T follicular helper cell (primary cell): ENCODE measurements at places on chromosomes 3 and 15.

GRCh38 chr3:137669519-137670060 is 94.5 kb upstream of the SOX14 start:
- DNase-seq: no peak

GRCh38 chr3:124785973-124786372 is 55.7 kb downstream of the UMPS start:
- DNase-seq: no peak

- no peak for DNase-seq
Observed at GRCh38 chr3:161426758-161427157, 55.4 kb upstream of the SPTSSB start.

GRCh38 chr3:145251311-145251710 is 909.7 kb downstream of the PLOD2 start:
- DNase-seq: no peak

- no peak for DNase-seq
Observed at GRCh38 chr3:147737376-147737775, 328.2 kb downstream of the ZIC1 start.

DNA sequence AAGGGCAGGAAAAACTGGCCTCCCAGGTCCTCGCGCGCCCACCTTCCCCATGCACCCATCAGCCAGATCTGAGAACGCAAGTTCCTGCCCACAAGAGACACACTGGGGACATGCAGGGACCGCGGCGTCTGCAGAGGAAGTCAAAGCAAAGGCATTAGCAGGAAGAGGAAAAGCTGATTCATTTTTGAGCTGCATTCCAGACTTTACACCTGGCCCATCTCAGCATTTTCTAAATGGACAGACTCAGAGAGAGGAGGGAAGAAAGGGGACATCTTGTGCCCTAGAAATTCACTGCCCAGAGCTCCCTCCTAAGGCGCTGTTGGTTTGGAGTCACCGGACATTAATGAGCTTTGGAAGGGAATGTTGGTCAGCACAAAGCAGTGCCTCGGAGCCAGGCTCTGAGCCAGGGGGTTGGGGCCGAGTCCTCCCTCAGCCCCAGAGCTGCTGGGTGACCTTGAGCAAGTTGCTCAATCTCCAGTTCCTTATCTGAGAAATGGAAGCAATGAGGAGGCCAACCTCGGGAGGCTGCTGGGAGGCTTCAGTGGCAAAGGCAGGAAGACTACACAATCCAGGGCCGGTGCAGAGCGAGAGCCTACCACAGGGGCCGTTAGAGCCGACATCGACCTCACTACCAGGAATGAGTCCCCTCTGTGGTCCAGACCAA is 150.5 kb upstream of the IQSEC1 start:
- no peak for DNase-seq

- no peak for DNase-seq
Observed at GRCh38 chr15:41630616-41631217, 29.5 kb upstream of the MGA start.

GRCh38 chr15:39584266-39584659 is 3.4 kb downstream of the THBS1 start:
- DNase-seq: no peak
